Stimulated activated CD8-positive, alpha-beta memory T cell treated with anti-CD3 and anti-CD28 coated beads, Interleukin-4, amount 100 ng/mL, for 4 hours (primary cell): ENCODE measurements at places on chromosomes 7 and 10.

DNA sequence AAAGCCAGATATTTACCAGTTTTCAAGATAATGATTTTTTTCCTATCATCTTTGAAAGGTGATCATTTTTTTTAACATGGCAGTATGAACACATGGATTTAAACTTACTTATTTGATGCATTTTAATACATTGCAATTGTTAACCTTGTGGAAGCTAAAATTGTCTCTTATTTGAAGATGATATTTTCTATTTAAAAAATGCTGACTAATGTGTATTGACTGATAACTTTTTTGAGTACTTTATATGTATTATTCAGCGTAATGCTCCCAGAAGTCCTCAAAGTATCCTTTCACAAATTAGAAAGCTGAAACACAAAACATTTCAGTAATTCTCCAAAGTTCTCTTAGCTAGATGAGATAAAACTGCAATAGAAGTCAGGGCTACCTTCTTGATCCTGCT lies 677.3 kb downstream of the NRG3 start:
- DNase-seq, result no peak

- DNase-seq, result no peak
Observed at GRCh38 chr10:127349737-127350136, 153.3 kb upstream of the INSYN2A start.

DNA sequence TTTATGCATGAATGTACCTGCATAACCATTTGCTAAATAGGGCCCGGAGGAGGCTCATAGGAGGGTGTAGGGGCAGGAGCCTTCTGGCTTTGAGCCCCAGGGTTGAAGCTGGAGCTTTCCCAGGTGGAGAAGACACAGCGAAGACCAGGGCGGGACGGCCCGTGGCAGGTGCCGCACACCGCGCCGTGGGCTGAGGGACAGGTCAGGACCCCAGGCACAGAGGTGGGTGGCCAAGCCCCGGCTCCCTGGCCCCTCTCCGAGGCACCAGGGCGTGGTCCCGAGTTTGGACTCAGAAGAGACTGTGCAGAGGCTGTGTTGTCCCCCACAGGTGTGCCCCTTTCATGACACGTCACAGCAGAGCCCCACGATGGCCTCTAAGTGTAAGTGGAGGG lies 56.5 kb downstream of the PWWP2B start:
- DNase-seq, result no peak

DNA sequence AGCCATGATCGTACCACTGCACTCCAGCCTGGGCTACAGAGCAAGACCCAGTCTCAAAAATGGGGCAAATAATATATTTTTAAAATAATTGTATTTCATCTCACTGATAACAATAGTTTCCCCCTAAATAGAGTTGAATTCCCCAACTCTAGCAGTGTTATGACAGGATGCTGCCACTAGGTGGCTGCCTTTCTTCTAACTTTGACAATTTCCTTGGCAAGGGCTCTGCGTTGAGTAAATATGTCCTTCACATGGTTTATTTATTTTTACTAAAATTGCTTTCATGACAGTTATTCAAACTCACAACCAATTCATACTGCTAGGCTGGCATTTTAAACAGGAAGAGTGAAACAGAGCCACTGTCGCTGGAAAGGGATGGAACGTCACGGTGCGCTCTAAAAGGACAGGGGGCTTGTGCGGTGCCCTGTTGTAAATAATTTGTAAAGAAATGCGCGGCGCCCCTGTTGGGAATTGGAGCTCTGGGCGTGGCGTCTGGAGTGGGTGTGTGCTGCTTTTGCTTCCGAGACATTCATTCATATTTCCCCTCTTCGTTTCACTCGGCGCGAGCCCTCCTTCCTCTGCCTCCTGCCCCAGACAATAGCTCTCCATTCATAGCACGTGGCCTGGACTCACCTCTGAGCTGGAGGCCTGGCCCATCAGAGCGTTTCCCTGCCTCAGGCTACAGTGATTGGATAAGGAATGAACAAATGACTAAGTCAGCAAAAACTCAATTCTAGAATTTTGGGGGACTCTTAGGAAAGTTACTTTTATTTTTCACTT lies 20.5 kb upstream of the PITRM1 start:
- no peak for DNase-seq

DNA sequence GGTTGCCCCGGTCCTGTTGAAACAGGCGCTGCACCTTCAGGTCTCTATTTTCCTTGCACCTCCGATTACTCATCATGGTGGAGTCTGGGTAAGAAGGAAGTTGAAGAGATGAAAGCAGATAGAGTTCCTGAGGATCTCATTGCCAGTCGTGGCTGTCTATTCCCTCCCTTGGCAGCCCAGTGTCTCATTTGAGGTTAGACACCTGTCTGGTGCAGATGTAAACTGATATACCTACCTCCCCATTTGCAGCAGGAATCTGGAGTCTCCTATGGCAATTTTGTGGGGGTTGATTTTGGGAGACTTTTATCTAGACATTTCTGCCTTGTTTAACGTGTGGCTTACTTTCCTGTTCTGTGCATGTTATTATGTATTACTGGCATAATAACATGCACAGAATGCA lies 212.1 kb downstream of the BICC1 start:
- DNase-seq, result no peak

- no peak for DNase-seq
Observed at GRCh38 chr10:61325223-61325960, 127.8 kb downstream of the TMEM26 start.

- no peak for DNase-seq
Observed at GRCh38 chr7:128407751-128408708, 1.8 kb downstream of the IMPDH1 start.

DNA sequence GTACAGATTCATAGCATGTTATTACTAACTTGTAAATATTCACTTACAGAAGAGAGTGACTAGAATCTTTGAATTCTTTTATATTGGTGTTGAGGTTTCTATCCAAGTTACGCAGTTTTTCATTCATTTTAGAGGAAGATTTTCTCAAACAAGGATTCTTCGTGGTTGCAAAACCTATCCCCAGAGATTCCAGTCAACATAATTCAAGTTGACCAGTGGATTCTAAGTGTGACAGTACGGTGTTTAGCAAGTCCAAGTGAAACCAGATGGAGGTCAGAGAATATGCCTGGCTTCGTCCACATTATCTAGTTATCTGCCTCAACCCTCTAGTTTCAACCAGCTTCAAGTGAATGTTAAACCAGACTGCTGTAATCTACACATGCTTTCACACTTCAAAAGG lies 131.9 kb downstream of the SDK1 start:
- no peak for DNase-seq

DNA sequence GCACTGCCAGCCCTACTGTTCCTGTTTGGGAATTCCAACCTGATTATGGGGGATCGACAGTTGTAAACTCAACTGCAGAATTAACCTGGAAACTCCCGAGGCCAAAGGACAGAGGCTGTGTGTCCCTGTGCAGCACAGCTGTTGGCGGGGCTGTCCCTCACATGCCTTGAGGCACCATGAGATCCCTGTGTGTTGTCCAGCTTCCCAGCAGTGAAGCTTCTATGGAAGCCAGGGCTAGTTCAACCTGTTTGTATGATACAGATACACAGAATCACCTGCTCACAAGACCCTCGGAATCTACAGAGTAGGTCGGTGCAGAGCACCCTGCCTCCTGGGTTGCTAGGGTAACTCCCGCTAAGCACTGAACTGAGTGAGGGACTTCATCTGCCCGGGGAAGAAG lies 61.0 kb upstream of the EFCAB10 start:
- DNase-seq, result no peak

- no peak for DNase-seq
Observed at GRCh38 chr7:73773700-73774517, 3.8 kb upstream of the CLDN3 start.
